K562 (cell line): ENCODE measurements at places on chromosomes 1 and 21. TPM values are rescaled to one million over a fixed set of nuclear protein-coding genes. Genes with fewer than 3 reads are reported as not detected.

DNA sequence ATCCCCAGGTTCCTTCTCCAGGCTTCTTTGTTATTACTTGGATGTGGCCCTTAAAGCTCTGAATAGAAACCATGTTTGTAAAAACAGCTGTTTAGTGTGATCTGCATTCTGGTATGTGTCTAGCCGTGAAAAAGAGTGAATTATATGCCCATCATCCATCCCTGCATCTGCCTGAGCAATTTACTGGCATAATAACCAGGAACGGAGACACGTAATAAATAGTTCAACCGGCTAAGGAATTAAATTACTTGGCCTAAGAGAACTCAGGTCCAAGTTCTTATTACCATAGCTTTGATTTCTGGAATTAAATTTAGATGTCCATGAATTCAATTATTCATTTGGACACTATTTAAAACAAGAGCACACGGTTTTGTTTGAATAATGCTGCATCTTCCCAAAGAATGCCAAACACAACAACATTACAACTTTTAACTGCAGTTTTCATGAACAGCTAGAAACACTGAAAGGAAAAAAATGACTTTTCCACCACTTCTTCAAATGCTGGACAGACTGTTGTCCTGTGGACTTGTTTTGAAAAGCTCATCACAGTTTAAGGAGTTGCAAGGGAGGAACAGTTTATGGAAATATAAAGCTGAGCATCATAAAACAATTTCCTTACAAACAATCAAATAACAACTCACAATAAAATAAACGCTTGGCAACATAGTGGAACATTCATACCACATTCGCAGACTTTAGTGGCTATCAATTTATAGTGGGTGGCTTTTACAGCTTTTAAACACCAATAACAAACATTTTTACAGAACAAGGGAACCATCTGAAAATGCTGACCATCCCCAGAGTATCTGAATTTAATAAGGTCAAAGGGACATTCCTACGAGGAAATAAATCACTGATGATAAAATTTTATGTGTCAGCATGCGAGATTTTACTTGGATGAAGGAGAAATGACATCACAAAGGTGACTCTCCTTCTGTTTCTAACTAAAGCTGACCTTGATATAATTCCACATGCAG, 144.7 kb downstream of the APP start:
- H3K27me3 ChIP-seq, result no peaks in the 10 kb centered on the region
- DNase-seq, result no peak
- H3K4me1 ChIP-seq, result no peaks in the 10 kb centered on the region

GRCh38 chr1:214076708-214077065, 88.9 kb downstream of the PROX1 start:
- DNase-seq, result no peak
- peaks cover 7% of the 10 kb centered on the region for H3K27me3 ChIP-seq
- H3K36me3 ChIP-seq, result no peaks in the 10 kb centered on the region
- H3K4me3 ChIP-seq, result no peak overlapping the region

Gene CXADR
- total RNA-seq, result 0.04 and 0.22 TPM in 2 replicates

DNA sequence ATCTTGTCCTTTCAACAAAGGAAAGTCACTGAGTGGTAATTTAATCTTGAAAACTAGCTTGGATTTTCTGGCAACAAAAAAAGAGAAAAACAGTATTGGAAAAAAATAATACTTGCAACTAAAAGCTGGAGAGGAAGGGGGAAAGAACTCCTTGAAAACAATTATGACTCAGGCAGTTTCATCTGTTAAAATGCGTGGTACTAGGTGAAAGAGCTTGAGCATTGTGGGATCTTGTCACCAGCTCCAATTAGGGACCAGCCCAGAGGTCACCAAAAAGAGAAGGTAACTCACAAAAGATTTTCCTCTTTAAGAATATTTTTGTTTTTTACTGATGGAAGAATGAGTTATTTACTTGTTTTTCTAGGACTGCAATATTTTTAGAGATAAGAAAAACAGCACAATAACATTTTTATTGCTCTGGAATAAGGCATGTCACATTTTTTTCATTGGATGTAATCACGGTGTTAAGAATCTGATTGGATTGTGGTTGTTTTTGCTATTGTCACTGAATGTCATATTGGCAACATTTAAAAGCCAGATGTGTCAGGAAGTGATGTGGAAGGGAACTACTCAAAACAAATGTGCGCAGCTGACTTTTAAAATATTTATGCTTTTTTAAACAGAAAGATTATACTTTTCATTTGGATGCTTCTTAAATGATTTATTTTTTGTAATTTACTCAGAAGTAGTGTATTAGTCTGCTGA, 78.5 kb upstream of the ADAMTS5 start:
- no peak overlapping the region for H3K4me3 ChIP-seq
- DNase-seq, result no peak
- no peaks in the 10 kb centered on the region for H3K27me3 ChIP-seq
- no peak overlapping the region for H3K27ac ChIP-seq
- no peaks in the 10 kb centered on the region for H3K4me1 ChIP-seq
- no peaks in the 10 kb centered on the region for H3K36me3 ChIP-seq

DNA sequence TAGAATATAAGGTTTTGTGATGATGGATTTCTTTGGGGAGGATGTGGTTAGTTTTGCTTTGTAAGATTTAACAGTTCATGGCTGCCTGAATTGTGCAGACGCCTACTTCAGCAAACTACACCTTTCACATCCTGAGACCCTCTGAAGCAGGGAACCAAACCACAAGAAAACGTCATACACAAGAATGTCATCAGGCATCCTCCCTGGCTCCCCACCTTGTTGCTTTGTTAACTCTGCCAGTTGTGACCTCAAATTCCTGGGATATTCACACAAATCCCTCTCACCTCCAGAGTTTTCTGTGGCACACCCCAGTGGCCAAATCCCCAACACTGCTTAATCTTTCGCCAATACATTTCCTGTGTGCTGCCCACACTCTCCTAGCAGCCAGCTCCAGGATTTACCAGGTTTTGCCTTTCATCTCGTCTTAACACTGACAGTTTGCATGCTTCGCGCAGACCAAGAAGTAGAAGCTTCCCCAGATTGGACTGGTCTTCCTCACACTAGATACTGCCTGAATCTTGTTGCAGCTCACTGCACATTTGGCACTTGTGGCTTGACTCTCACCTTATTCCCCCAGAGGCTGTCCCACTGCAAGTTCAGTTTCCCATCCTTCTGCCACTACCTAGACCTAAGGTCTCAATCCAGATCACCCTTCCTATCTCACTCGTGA, 51.1 kb upstream of the CTTNBP2NL start:
- no peaks in the 10 kb centered on the region for H3K36me3 ChIP-seq
- H3K27ac ChIP-seq, result no peak overlapping the region
- no peak overlapping the region for H3K4me3 ChIP-seq
- peaks cover 4% of the 10 kb centered on the region; the same call in 1 of the 3 replicates for H3K27me3 ChIP-seq
- no peaks in the 10 kb centered on the region for H3K4me1 ChIP-seq

- H3K4me3 ChIP-seq, result no peak overlapping the region
- no peaks in the 10 kb centered on the region for H3K36me3 ChIP-seq
- no peak overlapping the region for H3K27ac ChIP-seq
- H3K27me3 ChIP-seq, result peaks cover 35% of the 10 kb centered on the region
- no peaks in the 10 kb centered on the region for H3K4me1 ChIP-seq
Measured at GRCh38 chr1:152220166-152221163, 3.5 kb downstream of the HRNR start.

Gene TMEM125
- 0.45 TPM in 1 of 2 replicates, not detected in the other for total RNA-seq

Gene NBPF3
- total RNA-seq, result 6.8 and 7.3 TPM in 2 replicates

- H3K36me3 ChIP-seq, result peaks cover 34% of the 10 kb centered on the region; the same call in 1 of the 3 replicates
- DNase-seq, result no peak
- no peaks in the 10 kb centered on the region for H3K27me3 ChIP-seq
Measured at GRCh38 chr1:10629816-10630571, 155.2 kb downstream of the PEX14 start.

Gene TAS1R3
- 0.07 and 0.09 TPM in 2 replicates for total RNA-seq

DNA sequence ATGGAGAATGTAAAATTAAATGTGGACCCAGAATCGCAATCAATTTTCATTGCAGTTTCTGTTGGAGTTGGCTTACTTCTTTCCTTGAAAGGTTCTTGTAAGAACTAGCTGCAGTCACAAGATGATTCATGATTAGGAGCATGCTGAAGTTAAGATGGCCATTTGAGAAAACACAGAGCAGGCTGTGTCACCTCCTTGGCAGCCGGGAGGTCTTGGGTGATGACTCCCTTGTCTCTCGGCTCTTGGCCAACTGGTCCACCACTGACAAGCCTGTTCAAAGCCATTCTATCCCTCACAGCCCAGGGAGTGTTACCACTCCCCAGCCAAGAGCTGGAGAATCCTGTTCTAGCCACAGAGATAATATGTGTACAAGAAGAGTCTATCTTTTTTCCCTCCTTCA, 40.6 kb downstream of the OPTC start:
- H3K27me3 ChIP-seq, result peaks cover 54% of the 10 kb centered on the region
- no peak overlapping the region for H3K27ac ChIP-seq
- no peak overlapping the region for H3K4me3 ChIP-seq
- no peaks in the 10 kb centered on the region for H3K4me1 ChIP-seq

DNA sequence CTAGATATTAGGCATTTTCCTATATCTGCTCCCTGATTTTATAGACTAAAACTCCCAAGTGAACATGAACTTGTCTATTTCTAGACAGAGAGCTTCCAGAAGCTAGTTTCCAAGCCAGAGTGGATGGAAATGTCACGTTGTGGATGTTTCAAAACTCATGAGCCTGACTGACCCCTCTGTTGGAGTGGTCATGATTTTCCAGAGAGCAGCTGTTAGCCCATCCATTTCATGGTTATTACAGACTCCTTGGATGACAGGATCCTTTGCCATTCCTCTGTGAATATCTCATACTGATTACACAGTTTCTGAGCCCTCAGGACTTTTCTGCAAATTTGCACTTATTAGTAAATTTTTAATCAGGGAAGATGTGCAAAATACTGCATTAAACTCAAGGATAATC, 76.8 kb upstream of the ATF3 start:
- DNase-seq, result no peak
- H3K4me1 ChIP-seq, result no peaks in the 10 kb centered on the region
- no peaks in the 10 kb centered on the region for H3K36me3 ChIP-seq
- H3K27me3 ChIP-seq, result peaks cover 17% of the 10 kb centered on the region; the same call in 2 of the 3 replicates
- no peak overlapping the region for H3K27ac ChIP-seq
- H3K4me3 ChIP-seq, result no peak overlapping the region

GRCh38 chr1:111789142-111789541, 33.4 kb downstream of the DDX20 start:
- no peaks in the 10 kb centered on the region for H3K4me1 ChIP-seq
- H3K27me3 ChIP-seq, result peaks cover 43% of the 10 kb centered on the region
- no peak overlapping the region for H3K4me3 ChIP-seq

- no peak for DNase-seq
- H3K27me3 ChIP-seq, result no peaks in the 10 kb centered on the region
- no peak overlapping the region for H3K4me3 ChIP-seq
- no peak overlapping the region for H3K27ac ChIP-seq
- peaks cover 15% of the 10 kb centered on the region for H3K4me1 ChIP-seq
Measured at GRCh38 chr1:218347723-218348627, 2.8 kb downstream of the TGFB2 start.

DNA sequence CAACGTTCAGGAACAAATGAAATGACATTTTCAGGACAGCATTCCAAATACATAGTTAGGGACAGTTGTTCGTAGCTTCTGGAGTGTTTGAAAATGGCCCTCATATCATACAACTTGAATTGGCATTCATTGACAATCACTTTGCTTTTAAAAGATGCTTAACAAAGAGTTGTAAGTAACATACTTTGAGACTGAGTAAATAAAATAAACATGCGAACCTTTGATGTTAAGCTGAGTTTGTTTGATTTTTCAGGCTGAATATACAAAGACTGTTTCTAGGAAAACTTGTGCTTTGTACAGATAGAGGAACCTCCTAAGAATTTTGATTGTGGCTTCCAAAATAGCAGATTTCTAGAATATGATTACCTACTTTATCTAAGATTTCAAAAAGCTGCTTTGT, 45.3 kb downstream of the ITSN1 start:
- no peaks in the 10 kb centered on the region for H3K36me3 ChIP-seq
- no peaks in the 10 kb centered on the region for H3K4me1 ChIP-seq

GRCh38 chr1:43021547-43022474, 63.1 kb upstream of the SLC2A1 start:
- H3K4me1 ChIP-seq, result peaks cover 5% of the 10 kb centered on the region; the same call in 2 of the 3 replicates
- H3K36me3 ChIP-seq, result no peaks in the 10 kb centered on the region
- DNase-seq, result no peak

- no peak overlapping the region for H3K4me3 ChIP-seq
- H3K27ac ChIP-seq, result no peak overlapping the region
- no peaks in the 10 kb centered on the region for H3K4me1 ChIP-seq
- no peaks in the 10 kb centered on the region for H3K27me3 ChIP-seq
- no peak for DNase-seq
Measured at GRCh38 chr21:16078382-16078781, 348.6 kb downstream of the USP25 start.

DNA sequence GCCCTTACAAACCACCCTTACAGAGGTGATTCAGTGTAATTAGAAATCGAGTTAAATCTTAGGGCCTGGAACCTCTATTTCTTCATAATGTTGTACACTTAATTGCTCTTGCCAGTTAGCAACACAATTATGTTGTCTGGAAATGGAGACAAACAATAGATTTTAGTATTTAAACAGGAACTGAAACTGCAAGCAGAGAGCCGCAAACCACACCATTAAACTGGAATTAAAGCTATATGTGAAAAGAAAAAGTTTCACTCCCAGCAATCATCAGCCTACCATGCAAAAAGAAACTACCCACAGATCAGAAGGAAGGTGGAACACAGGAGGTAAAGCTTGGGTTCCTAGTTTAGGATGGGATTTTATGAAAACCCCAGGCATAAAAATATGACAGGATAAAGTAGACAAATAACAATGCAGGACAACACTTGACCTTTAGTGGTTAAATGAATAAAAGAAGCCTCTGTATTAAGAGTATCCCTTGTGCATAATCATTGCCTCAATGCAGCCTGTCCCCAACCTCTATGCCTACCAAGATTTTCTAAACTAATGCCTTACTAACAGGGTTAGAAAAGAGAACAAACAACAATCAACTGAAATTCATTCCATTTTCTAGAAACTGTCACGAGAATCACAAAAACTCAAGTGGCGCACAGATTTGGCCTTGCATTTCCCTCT, 304.3 kb upstream of the ESRRG start:
- H3K4me3 ChIP-seq, result no peak overlapping the region
- H3K27me3 ChIP-seq, result no peaks in the 10 kb centered on the region
- no peak for DNase-seq
- no peak overlapping the region for H3K27ac ChIP-seq

Gene HPDL
- not detected in 2 replicates for total RNA-seq

Gene CDC7
- total RNA-seq, result 36.8 and 37.6 TPM in 2 replicates

DNA sequence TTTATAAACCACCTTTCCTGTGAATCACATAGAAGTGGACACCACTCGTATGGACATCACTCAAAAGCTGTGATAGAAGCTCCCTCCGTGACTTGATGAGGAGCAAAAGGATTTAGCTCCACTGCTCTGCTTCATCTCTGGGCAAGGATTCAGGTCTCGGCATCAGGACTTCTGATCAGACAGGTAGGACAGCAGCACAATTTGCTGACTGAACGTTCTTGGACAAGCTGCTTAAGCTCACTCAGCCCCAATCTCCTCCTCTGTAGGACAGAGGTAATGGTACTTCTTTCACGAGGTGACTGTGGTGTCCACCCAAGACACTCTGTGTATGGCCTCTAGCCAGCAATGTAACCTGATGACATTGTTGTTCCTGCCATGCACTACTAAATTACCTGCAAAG, 122.6 kb upstream of the AJAP1 start:
- H3K4me3 ChIP-seq, result no peak overlapping the region
- H3K36me3 ChIP-seq, result no peaks in the 10 kb centered on the region
- H3K27ac ChIP-seq, result no peak overlapping the region
- no peak for DNase-seq
- H3K4me1 ChIP-seq, result no peaks in the 10 kb centered on the region

GRCh38 chr21:31558962-31559367, 100.5 kb upstream of the SOD1 start:
- H3K36me3 ChIP-seq, result no peaks in the 10 kb centered on the region
- no peak overlapping the region for H3K4me3 ChIP-seq
- H3K27me3 ChIP-seq, result peaks cover 37% of the 10 kb centered on the region
- no peak overlapping the region for H3K27ac ChIP-seq
- H3K4me1 ChIP-seq, result no peaks in the 10 kb centered on the region
